AG10803 (cell line): ENCODE measurements at places on chromosomes 13 and 19.

- no peak for DNase-seq
These were observed 9.7 kb upstream of the C19orf12 start for GRCh38 chr19:29724746-29725145.

DNA sequence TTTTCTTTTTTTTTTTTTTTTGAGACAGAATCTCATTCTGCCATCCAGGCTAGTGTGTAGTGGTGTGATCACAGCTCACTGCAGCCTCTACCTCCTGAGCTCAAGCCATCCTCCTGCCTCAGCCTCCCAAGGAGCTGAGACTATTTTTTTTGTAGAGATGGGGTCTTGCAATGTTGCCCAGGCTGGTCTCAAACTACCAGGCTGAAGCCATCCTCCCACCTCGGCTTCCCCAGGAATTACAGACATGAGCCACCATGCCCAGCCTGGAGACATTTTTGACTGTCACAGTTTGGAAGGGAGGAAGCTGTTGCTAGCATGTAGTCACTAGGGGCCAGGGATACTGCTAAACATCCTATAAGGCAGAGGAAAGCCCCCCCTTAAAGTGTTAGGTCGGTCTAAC is 23.9 kb downstream of the ZIC5 start:
- no peak for DNase-seq

DNA sequence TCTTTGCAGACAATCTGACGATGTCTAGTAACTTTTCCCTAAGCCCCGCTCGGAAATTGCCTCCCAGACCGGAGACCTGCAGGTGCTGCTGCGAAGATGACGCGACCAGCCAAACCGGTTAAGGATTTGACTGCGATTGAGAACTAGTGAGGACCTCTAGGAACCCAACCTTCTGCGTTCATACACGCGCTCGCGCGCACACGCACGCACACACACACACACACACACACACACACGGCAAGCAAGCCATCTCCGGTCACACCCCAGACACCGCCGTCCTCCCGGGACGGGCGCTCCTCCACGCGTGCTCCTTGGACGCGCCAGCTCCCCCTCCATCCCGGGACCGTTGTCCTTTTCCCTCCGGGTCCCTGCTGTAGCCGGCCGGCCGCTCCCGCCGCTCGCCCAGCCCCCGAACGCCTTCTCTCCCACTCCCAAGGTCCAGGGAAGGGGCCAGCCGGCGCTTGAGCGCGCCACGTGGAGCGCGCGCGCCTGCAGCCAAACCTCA is 1.2 kb downstream of the TBC1D4 start:
- DNase-seq = peak; percentile 55

- DNase-seq = no peak
These were observed 606.6 kb downstream of the DCT start for GRCh38 chr13:93872786-93873347.

DNA sequence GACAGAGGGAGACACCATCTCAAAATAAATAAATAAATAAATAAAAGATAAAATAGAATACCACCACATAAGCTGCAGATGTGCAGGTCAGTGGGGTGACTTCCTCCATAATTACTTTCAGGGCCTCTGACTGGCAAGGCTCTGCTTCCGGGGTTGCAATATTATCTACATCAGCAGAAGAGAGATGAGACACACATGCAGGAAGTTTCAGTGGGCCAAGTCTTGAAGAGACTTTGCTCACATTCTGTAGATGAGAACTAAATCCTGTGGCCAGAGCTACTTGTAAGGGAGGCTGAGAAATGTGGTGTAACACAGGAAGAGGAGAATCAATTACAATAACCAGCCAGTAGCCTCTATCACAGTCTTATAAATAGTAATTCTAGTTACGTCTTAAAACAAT is 89.9 kb upstream of the MAB21L1 start:
- DNase-seq = peak; percentile 6

- DNase-seq = peak; percentile 54
These were observed 34.2 kb upstream of the TMEM255B start for GRCh38 chr13:113724780-113725315.

GRCh38 chr19:10761443-10762250 is 43.8 kb downstream of the DNM2 start:
- no peak for DNase-seq

GRCh38 chr19:19627621-19628500 is at the start of gene LPAR2:
Gene LPAR2 (minus strand): TSS chr19:19628220. CDS start chr19:19627275, 945 bp downstream.
- DNase-seq = no peak

- DNase-seq = no peak
These were observed 313.4 kb downstream of the COG6 start for GRCh38 chr13:39968646-39969475.

GRCh38 chr13:31769575-31769974 is 30.2 kb downstream of the RXFP2 start:
- peak; percentile 44 for DNase-seq

- DNase-seq = no peak
These were observed 471 bp downstream of the DACH1 start for GRCh38 chr13:71866335-71867130.

DNA sequence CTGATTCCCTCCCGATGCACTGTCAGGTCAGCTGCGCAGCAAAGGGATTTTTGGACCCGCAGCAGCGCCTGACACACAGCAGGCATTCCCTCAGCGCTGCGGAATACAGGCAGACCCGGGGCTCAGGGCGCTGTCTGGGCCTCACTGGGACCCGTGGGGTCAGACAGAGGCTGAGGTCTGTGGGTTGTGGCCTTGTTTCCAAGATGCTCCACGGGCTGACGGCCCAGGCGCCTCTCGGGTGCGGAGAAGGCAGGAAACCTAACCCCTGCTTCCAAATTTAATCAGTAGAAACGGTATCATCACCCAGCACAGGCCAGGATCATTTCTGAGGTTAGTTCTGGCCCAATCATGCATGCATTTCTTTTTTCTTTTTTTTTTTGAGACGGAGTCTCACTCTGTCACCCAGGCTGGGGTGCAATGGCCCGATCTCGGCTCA is 686 bp upstream of the RNF126 start:
- no peak for DNase-seq

DNA sequence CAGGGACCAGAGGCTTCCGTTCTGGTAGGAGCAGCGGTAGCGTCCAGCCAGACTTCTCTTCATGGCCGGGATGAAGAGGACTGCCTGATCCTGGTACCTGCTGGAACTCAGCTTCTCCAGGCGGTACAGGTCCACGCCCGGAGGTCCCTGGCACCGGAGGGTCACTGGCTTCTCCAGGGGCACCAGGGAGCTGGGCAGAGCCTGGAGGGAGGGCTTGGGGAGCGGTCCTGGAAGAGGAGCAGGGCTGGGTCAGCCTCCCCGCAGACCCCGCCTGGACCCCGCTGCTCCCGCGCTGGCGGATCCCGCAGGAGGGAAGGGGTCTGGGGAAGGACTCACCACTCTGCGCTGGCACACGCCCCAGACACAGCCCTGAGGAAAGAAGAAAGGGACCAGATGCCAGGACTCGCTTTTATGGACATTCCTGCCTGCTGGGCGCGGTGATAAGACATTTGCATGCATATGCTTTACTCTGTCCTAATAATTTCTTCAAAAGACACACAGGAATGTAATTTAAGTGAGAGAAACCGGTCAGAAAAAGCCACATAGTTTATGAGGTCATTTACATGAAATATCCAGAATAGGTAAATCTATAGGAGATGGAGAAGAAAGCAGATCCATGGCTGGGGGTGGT is 5.8 kb downstream of the GP6 start:
- DNase-seq = no peak

- no peak for DNase-seq
These were observed 213.9 kb upstream of the ZNF536 start for GRCh38 chr19:30158067-30158892.

GRCh38 chr13:99386911-99387788 is 80.0 kb upstream of the GPR183 start:
- no peak for DNase-seq

DNA sequence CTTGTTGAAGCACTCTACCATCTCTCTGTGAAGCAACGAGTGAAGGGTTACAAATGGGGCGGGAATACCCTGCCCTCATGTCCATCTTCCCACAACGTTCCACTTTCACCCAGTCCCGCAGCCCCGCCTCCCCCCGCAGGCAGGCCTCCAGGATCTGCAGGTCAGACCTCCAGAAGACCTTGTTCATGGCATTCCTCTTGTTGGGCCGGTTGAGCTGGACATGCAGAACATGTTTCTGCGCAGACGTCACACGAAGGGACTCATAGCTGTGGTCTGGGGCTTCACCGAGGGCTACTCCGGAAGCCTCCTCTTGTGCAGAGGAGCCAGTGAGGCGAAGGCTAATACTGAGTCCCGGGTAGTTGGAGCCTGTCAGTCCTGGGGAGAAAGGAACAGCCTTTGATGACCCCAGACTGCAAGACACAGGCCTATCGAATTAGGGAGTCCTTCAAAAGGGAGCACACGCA is 420 bp downstream of the ECH1 start:
- peak; percentile 97 for DNase-seq

DNA sequence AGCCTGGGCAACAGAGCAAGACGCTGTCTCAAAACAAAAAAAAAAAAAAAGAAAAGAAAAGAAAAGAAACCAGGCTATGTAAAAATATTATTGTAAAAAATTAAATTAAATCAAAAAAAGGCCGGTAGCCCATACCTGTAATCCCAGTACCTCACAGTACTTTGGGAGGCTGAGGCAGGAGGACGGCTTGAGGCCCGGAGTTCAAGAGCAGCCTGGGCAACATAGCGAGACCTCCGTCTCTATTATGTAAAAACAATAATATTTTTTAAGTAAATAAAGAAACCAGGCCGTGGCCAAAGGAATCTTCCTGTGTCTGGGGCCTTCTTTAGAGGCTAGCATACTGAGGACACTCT is 770 bp upstream of the CAPNS1 start:
- DNase-seq = no peak

GRCh38 chr13:43267916-43268315 is 244.5 kb downstream of the DNAJC15 start:
- no peak for DNase-seq

DNA sequence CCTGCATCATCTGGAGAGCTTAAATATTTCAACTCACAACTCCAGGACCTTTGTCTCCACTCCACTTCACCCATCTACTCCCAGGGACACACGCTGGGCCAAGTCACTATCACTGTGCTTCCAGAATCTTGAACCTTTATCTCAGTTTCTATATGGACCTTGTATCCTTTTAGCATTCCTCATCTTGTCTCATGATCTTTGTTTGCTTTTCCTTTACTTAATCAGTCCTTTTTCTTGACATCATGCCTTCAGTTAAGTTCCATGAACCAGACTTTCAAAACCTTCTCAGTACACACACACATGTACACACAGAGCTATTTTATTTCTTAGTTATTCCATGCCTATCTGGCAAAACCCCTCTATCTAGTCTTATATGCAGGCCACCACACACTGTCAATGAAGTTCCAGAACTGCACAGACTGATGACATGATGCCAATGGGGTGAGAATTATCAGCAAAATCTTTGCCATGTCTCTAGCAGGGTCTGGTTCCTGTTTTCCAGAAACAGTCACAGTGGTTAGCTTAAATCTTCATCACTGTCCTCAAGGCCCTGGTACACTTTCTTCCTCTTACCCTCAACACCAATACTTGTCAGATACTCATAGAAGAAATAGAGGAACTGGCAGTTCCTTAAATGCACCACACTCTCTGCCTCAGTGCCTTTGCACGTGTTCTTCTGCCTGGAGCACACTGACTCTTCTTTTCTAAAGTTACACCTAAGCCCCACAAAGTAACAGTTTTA is 77.6 kb upstream of the STARD13 start:
- DNase-seq = no peak

GRCh38 chr13:85544756-85545155 is 254.5 kb downstream of the SLITRK6 start:
- no peak for DNase-seq

- no peak for DNase-seq
These were observed 53.4 kb downstream of the ABCC4 start for GRCh38 chr13:95247852-95248251.

- DNase-seq = peak; percentile 18
These were observed 473.6 kb downstream of the FOXO1 start for GRCh38 chr13:40192858-40193257.

- peak; percentile 84 for DNase-seq
These were observed 109.2 kb downstream of the OLFM4 start for GRCh38 chr13:53137779-53138178.

GRCh38 chr13:44421853-44422525 is 48.4 kb downstream of the SERP2 start:
- no peak for DNase-seq

- peak; percentile 98 for DNase-seq
These were observed at the start of gene GTPBP3 for GRCh38 chr19:17336872-17337674. Gene GTPBP3 (plus strand): TSS chr19:17337553. CDS start chr19:17337612, 59 bp downstream.

GRCh38 chr19:6733338-6734095 is 3.9 kb downstream of the GPR108 start:
- DNase-seq = no peak

DNA sequence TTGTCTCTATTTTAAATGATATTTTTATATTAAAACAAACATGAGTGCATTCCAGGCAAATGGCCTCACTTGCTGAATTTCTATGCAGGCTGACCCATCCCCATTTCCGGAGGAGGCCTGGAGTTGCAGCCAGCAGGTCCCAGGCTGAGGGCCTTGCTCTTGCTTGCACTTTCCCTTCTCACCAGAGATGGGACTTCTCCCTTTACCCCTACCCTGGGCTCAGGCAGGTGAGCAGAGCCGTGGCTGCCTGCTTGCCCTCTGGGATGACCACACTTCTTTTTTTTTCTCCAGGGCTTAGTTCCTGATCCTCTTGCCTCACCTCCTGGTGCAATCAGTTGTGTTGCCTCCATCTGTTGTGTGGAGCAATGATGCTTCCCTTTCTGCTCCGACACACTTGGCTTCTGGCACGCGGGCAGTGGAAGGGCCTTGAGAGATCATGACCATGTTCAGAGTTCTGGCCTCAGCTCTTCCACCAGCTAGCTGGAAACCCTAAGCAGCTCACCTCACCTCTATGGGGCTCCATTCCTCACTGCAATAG is 11.1 kb upstream of the OLFM4 start:
- no peak for DNase-seq

- DNase-seq = no peak
These were observed 8.6 kb downstream of the GAS6 start for GRCh38 chr13:113855012-113855921.

DNA sequence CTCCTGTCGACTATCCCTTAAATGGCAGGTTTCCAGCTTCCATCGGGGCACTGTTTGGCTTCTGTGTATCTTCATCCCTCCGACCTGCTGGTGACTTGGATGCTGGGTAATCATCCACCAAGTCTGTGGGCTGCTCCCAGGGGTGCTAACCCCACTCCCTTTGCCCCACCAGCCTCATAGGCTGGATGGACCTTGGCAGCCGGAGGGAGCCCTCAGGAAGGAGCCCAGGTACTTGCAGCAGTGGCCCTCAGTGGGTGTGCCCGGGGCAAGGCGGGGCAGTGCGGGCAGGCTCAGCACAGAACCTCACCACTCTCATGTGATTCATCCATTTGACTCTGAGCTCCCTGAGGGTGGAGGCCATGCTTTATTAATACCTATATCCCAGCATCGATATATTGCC is 27.4 kb upstream of the TUBGCP3 start:
- DNase-seq = no peak

DNA sequence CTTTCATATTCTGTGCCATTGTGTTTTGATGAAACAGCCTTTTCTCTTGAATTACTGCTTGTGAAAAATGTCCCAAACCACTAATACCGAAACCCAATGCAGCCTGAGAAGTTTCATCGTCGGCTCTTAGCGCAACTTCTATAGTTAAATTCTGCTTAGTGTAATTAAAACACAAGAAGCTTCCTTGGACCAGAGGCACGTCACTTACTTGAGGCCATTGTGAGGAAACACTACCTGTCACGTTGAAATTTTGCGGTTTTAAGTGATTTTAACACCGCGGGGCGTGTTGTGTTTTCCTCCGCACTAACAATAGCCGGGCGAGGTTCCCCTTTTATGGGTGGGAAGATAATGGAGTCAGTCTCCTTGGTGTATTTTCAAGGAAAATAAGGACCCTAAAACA is 70.9 kb downstream of the GGACT start:
- DNase-seq = no peak
